Naive thymus-derived CD4-positive, alpha-beta T cell (primary cell): ENCODE measurements at places on chromosomes 5 and 9.

GRCh38 chr5:127389601-127390000 is 99.0 kb downstream of the MEGF10 start:
- DNase-seq: no peak

DNA sequence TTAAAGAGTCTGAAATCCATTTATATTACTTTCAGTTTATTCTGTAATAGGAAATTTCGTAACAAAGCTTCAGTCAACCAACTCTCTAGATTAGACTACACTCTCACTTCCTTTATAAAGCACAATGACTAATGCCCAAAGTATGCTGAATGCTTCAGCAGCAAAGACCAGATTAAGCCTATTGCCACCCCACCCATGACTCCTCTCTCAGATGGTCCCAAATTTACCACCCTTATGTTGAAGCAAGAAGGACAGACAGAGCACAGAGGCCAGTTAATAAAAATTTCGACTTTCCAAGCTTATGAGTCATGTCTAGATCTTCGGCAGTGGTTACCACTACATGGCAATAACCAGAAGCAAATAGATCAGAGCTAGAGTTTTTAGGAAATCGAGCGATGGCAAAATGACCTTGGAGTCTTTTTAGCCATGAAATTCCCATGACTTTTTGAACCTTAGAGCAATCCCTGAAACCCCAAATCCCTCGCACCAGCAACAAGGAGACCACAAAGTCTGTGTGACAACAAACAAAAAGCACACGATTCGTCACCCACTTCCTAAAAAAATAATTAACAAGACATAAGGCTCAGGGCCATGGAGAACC is 287.8 kb upstream of the RASA1 start:
- DNase-seq: no peak

- DNase-seq: no peak
These were observed 28.4 kb upstream of the TLE1 start for GRCh38 chr9:81717747-81718077.

DNA sequence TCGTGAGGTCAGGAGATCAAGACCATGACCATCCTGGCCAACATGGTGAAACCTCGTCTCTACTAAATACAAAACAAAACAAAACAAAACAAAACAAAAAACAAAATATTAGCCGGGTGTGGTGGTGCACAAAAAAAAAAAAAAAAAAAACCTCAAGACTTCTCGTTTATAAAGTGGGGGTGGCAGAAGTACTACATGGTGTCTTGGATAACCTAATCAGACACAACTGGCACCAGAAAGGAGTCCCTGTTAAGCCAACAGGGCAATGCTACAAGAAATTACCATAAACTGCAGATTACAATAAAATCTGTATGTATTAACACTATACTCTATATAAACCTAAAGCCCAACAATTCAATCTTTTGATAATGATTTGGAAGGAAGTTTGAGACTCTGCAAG is 50.0 kb downstream of the SERINC5 start:
- DNase-seq: no peak

GRCh38 chr5:95392593-95393182 is 1.5 kb downstream of the FAM81B start:
- no peak for DNase-seq

- DNase-seq: no peak
These were observed 111.8 kb upstream of the TLE1 start for GRCh38 chr9:81801190-81801589.

DNA sequence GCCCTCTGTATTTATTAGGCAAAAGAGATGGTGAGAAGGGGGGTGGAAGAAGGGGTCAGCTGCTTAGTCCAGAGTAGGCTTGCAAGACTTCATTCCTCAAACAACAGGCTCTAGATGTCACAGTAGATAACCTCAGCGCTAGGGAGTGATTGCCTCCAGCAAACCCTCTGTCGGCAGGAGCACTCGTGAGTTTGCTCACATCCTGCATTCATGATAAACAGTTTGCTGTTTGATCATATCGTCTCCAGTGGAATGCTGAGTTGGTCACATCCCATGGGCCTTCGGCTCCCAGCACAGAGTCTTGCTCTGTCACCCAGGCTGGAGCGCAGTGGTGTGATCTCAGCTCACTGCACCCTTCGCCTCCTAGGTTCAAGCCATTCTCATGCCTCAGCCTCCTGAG is 3.6 kb downstream of the TTC23L start:
- no peak for DNase-seq

GRCh38 chr9:113892861-113893491 is 16.9 kb downstream of the ZNF618 start:
- no peak for DNase-seq
